CD4-positive, alpha-beta T cell treated with Interleukin-2 at 100 ng/mL for 4 hours (primary cell): ENCODE measurements at places on chromosomes 2 and 18.

DNA sequence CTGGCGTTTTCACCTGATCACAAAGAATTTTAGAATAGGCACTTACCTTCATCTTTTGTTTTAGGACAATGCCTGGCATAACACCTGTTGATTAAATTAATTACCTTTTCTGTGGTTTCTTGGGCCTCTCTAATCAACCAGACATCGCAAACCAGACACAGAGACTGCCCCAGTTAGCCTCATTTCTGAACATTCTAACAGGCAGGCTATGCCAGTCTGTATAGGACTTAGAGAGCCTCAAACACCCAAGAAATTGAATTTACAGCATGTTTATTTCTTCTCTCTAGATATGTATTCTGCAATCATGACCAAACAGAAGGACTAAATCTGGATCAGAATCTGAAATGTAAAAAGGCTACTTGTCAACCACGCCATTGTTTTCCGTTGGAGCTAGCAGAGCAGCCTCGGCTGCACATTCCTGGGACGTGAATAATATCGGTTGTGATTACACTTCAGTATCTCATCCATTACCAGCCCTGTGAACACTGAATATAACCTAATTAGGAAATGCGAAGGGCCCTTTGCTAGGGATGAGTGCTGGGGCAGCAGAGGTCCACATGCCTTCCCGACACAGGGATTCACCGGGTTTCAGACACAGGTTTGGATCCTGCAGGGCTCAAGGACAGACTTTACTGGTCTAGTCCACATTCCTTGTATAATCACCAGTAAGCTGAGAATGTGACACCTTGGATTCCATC, 17.5 kb upstream of the CDC42EP3 start:
- DNase-seq, result no peak

DNA sequence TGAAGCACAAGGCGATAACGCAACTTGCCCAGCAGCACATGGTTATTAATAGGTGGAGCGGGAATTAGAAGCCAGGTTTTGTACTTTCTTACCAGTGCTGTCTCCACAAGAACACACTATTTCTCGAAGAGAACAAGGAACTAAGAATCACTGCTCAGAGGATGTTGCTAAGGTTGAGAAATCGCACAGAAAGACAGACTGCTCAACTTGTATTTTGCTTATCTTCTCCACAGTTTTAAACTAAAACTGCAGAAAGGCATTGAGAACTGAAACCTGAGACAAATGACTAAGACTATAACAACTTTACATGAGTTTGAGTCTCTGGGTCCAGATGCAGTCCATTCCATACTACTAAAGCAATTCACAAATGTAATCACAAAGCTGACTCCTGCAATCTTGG, 6.2 kb downstream of the PRKD3 start:
- DNase-seq, result no peak

DNA sequence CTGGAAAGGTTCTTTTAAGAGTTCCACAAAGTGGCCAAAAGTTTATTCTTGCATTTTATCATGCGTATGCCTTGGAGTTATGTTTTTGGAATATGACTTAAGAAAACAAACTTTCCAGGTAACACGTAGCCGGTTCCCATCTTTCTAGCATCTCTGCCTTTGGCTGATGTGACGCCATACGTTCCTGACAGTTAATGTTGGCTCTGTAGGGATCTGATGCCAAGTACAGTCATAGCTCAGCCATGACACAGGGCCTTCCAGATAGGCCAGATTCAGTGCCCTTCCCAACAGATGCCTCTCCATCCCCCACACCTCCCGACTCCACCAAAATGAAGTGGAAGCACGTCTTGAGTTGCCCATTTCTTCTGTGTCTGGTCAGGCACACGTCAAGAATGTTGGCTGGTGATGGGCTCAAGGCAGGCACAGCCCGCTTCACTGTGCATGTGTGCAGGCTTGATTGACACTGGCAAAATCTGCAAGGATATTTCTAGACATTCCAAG, 51.0 kb upstream of the THOC1 start:
- no peak for DNase-seq

DNA sequence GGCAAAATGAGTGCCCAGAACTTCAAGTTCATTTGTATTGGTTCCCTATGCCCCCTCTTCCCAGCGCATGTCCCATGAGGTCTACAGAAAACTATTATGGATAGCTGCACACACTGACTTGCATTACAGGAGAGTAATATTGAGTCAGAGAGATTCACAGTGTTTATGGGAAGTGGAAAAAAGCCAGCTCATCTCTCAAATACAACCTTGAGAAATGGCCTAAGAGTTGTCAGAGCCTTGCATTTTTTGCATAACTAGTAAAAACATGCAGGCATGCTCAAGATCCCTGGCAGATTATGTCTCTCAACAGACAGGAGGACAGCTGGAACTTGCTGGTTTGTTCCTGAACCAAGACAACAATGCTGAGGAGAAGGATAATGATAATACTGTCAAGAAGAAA, 1292.8 kb downstream of the DSC3 start:
- no peak for DNase-seq

- no peak for DNase-seq
Measured at GRCh38 chr2:204187229-204188083, 250.9 kb downstream of the ICOS start.

DNA sequence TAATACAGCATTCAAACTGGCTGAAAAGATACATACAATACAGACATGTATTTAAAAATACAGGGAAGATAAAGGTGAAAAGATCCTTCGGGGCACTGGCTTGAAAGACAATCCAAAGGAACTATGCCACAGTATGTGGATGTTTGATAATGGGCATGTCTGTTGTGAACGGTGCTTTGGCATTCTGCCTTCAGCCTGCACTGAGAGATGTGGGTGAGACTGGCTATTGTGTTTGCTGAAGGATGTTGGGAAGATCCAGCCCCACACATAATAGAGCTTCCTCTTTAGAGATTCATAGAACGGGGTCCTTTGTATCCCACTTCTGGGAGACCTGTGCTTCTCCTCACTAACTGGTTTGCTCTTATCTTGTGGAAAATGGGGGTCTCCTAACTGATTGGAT, 65.1 kb upstream of the CXCR4 start:
- DNase-seq, result no peak

DNA sequence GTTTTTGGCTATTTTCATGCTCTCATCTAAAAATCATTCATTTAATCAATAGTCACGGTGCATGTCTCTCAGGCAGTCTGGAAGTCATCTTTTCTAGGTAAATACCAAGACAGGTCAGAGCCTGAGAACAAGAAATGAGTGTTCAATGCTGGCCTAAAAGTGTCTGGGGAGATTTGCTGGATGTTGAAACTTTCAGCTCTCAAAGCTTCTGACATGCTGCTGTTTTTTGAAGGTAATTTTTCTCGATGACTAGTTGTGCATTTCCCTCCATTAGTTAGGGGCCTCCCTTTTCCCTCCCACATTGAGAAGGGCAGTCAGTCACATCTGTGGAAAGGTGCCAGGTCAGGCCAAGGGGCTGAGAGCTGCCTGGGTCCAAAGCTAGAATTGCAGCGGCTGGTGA, 115.6 kb downstream of the LPIN1 start:
- DNase-seq, result no peak
